Left cardiac atrium (tissue), 4 donors: ENCODE measurements at places on chromosomes 2 and 18. TPM values are rescaled to one million over a fixed set of nuclear protein-coding genes. Genes with fewer than 3 reads are reported as not detected.

ARHGEF33 gene
- total RNA-seq: 0.44 TPM

TNFRSF11A gene
- total RNA-seq: 2.9 TPM

RAD51AP2 gene
- 0.18 TPM for total RNA-seq

C1GALT1C1L gene
- total RNA-seq: 2.8 TPM

PLGLB1 gene
- 0.84 TPM for total RNA-seq

AUP1 gene
- total RNA-seq: 62.2 TPM

SRD5A2 gene
- total RNA-seq: not detected

RHOB gene
- 224 TPM for total RNA-seq

DARS1 gene
- total RNA-seq: 56.8 TPM

GNLY gene
- total RNA-seq: 2.8 TPM

SERPINB10 gene
- not detected for total RNA-seq
